ENCODE measurements at places on chromosomes 2 and 18.
A peak's percentile ranks its signal among the peaks of the same experiment; 100 is the strongest.

DNA sequence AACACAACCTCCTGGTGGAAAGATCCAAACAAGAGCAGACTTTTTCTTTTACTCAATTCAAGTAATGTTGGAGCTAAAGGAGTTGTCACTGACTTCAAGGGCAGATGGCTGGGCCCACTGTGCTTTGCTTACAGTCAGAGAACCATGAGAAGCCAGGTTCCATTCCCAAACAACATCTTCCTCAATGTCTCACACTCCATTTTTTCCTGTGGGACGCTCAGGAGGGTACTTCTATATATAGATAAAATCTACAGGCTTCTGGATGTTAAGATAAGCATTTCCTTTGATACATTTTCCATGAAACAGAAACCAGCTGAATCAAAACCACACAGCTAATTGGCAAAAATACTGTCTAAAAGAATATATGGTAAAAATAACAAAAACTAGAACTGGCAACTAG lies 14.4 kb downstream of the IWS1 start:
- DNase-seq, result no peak

GRCh38 chr2:64021578-64021977 lies 2.4 kb upstream of the VPS54 start:
- no peak for DNase-seq

- DNase-seq, result peak; percentile 75
These were observed 231.9 kb upstream of the MGAT5 start for GRCh38 chr2:134021830-134022524.

- DNase-seq, result no peak
These were observed 184.6 kb downstream of the ZFP36L2 start for GRCh38 chr2:43041661-43042360.

DNA sequence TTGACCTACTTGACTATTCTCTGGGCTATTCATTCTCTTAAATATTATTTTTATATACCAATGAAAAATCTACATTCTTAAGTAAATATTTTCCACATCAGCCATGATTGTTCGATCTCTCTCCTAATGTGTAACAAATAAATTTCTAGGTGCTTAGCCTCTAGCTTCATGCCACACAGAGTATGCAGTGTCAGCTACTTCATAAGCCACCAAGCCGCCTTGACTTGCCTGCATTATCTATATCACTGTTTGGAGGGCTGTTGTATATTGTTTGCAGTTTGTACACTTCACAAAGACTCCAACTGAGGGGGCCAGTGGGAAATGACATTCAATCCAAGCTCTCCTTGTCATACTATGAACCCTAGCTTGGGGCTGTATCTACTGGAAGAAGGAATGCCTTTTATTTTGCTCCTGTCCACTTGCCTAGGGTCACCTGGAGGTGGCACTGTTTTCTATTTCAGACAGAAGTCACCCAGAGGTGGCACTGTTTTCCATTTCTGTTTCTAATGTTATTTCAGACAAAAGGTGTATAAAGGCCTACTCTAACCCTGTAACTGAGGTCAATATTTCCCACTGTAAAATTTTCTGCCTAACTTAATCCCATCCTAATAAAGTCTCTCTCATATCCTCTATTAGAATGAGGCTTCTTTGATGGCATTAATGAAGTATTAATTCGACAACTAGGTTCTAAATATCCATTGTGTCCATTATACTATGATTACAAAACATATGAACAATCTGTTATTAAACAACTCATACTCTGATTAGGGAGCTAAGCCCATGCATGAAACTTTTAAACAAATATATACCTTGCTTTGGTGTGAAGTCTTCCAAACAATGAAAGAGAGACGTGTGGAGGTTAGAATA lies 36.4 kb downstream of the COL5A2 start:
- DNase-seq, result peak; percentile 35

DNA sequence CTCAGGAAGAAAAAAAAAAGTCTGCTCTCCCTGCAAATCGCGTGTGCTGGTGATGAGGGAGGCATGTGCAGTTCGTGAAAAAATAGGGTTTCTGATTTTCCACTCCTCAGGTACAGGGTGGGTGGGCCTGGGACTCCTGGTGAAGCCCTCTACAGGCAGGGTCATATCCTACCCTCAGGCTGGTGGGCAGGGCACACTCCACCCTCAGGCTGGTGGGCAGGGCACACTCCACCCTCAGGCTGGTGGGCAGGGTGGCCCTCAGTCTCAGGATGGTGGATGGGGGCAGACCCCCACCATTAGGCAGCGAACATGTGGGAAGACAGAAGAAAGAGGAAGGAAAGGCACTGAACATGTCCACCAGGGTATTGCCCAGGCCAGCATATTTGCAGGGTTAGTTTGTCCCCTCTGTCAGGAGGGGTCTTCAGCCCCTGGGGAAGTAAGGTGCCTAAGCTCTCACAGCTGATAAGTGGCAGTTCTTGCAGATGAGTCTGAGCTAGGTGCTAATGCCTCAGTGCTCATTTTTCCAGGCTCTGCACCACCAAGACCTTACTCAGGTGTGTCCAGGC lies 95.2 kb upstream of the RAB6C start:
- DNase-seq, result no peak

DNA sequence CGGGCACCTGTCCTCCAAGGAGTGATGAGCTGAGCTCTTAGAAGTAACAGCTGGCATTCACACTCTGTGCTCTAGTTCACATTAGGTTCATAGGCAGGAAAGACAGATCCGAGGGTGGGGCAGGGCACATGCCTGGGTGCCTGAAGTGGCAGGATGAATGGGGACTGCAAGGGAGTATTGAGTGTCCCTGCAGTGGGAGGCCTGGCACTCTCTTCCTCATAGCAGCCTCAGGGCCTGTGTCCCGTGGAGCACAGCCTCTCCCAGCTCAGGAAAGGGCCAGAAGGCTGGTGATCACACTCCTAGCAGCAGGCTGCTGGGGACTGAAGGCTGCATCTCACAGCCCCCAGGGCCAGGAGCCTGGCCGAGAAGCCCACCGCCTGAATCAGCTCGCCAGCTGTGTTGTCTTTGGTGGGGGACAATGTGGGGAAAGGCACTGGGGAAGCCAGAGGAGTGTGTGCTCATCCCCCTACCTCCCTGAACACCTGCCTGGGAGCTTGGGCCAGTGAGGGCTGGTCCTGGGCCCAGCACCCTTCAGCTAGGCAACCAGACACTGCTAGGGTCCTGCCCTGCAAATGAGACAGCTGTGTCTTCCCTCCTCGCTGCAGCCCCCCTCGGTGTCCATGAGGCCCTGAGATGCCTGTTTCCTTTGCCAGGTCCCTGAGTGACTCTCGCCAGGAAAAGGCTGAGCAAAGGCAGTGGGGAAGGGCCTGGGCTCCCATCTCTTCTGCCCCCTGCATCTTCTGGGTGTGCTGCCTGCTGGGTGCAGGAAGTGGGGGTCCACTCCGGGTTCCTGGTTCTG lies 48.2 kb upstream of the HS6ST1 start:
- DNase-seq, result no peak

DNA sequence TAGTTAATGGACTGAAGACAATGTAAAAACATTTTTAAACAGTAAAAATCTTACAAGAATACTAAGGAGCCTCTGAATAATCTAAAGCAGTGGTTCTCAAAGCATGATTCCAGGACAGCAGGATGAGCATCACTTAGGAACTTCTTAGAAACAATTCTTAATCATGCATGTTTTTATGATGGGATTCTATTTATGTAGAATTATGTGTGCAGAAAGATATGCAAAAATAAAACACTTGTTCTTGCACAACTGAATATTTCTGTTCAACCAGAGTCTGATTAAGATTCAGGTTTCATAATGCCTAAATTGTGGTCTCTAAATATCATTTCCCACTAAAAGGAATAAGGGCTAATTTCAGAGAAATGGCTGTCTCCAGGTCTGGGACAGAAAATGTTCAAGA lies 69.2 kb upstream of the MTIF2 start:
- no peak for DNase-seq

DNA sequence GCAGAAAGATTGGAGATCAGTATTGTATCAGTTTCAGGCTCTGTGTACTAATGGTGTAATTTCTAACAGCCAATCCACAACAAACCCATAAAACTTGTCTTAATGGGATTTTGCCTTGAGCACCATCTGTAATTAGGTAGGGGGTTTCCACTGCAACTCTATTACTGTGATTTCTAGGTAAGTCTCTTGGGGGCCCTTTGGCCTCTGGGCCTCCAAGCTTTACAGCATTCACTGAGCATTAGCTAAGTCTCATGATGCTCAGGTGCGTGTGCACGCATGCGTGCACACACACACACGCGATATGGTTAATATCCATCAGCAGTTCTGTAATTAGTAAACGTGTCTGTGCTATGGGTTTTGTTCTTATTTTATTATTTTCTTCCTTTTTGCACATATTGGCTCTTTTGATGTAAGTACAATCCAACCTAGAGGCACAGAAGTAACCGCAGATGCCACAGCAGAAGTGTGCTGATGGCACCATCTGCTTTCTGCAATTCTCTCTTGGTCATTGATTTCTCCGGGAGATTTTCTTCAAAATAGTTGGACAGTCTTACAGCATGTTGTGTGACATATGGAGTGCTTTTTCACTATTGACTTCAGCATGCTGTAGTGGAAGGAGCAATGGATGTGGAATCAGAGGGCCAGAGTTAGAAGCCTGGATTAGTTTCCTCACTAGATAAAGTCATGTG lies 592.0 kb downstream of the LRRTM4 start:
- no peak for DNase-seq

- no peak for DNase-seq
These were observed 297.3 kb downstream of the TNS1 start for GRCh38 chr2:217705461-217705860.

- no peak for DNase-seq
These were observed 411 bp downstream of the NARS1 start for GRCh38 chr18:57621246-57621604.

- DNase-seq, result no peak
These were observed 13.8 kb downstream of the METTL4 start for GRCh38 chr18:2557536-2557935.

DNA sequence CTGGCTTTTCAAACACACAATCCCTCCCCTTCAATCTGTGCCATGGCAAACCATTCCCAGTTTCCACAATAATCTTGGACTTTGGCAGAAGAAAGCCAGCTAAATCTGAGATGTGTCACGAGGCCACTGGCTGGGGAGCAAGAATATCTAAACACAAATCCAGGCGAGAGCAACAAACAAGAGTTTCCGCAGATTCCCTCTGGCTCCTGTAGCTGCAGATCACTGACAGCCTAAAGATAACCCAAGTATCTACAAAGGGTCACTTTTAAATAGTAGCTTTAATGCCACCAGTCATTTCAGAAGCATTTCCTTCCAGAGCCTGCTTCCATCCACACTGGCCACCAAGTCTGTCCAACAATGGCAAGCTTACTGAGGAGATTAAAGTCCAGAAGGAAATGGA lies 86.9 kb downstream of the ACVR1 start:
- DNase-seq, result no peak

- no peak for DNase-seq
These were observed 195.6 kb upstream of the POU3F3 start for GRCh38 chr2:104658144-104658835.

- DNase-seq, result no peak
These were observed 27.5 kb downstream of the RAMP1 start for GRCh38 chr2:237886685-237887481.

DNA sequence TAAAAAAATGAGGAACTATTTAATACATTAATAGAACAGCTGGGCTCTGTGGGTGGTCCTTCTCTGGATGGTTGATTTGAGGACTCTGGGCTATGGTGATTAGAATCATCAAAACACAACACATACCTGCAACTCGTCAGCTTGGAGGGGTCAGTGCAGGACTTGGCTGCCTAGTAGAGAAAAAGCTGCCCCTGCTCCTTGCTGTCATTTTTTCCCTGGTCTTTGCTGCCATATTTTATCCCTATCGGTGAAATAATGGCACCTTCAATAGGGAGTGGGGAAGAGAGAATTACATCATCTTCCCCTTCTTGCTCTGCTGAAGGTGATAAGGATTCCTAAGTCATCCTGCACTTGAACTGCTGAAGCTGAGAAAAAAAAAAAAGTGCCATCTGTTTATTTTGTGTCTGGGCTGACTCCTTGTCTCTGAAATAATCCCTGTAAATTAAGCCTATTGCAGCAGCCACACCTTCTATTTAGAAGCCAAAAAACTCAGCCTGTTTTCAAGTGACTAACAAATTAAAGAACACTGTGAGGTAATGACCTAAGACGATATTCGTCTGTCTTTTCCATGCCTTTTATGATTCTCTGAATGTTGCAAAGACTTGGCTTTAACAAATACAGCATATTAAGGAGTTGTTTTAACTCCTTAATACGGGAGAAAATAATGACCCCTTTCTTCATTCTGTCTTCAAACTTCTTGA lies 89.3 kb downstream of the ACVR1 start:
- no peak for DNase-seq

DNA sequence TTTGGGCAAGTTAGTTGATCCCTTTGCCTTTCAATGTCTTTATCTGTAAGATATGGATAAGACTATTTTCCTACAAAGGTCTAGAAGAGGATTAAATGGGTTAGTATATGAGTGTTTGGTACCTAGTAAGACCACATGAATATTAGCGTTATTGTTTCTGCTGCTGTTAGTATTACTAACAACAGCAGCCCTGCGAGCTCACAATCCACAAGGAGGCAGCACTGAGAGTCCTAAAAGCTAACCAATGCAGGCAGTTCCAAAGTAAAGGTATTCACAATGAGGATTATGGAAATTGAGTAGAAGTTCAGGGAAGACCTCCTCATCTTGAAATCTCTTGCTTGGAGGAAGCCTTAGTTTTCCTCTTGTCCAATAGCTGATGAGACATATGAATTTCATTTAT lies 248.9 kb downstream of the TDRD15 start:
- DNase-seq, result no peak

DNA sequence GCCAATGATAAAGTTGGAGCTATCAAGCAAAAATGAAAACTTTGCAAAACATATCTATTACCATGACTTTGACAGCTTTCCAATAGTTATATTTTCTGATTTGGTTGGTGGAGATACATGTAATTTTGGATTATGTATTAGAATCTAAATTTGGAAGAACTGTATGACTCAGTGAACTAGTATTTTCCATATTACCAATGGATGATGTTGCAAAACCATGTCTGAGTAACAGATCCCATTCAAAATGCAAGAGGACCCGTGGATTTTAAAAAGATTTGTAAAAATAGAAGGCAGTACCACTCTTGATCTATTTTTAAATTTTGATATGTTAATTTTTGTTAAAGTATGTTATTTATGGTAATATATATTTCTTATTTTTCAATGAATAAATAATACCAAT lies 83.0 kb downstream of the TAF4B start:
- no peak for DNase-seq

GRCh38 chr18:11004951-11005350 lies 144.4 kb downstream of the PIEZO2 start:
- DNase-seq, result no peak

Measured in GM20000 (cell line).